Substantia nigra (tissue), 51 donors: ENCODE measurements at places on chromosomes 12 and 14.

GRCh38 chr12:111687255-111687654, 1.4 kb downstream of the ACAD10 start:
- no peak for DNase-seq

DNA sequence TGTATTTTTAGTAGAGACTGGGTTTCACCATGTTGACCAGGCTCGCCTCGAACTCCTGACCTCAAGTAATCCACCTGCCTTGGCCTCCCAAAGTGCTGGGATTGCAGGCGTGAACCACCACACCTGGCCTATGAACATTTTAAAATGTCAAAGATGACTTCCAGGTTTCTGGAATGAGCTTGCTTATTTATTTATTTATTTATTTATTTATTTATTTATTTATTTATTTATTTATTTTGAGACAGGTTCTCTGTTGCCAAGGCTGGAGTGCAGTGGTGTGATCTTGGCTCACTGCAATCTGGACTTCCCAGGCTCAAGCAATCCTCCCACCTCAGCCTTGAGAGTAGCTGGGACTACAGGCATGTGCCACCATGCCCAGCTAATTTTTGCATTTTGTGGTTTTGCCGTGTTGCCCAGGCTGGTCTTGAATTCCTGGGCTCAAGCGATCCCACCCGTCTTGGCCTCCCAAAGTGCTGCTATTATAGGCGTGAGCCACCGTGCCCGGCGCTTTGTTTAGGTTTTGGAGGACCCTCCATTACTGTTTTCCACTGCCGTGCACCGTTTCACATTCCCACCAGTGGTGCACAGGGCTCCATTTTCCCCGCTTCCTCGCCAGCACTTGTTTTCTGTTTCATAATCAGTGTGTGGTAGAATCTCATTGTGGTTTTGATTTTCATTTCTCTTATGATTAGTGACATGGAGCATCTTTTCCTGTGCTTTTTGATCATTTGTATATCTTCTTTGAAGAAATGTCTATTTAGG, 6.4 kb upstream of the CFAP251 start:
- DNase-seq, result no peak

DNA sequence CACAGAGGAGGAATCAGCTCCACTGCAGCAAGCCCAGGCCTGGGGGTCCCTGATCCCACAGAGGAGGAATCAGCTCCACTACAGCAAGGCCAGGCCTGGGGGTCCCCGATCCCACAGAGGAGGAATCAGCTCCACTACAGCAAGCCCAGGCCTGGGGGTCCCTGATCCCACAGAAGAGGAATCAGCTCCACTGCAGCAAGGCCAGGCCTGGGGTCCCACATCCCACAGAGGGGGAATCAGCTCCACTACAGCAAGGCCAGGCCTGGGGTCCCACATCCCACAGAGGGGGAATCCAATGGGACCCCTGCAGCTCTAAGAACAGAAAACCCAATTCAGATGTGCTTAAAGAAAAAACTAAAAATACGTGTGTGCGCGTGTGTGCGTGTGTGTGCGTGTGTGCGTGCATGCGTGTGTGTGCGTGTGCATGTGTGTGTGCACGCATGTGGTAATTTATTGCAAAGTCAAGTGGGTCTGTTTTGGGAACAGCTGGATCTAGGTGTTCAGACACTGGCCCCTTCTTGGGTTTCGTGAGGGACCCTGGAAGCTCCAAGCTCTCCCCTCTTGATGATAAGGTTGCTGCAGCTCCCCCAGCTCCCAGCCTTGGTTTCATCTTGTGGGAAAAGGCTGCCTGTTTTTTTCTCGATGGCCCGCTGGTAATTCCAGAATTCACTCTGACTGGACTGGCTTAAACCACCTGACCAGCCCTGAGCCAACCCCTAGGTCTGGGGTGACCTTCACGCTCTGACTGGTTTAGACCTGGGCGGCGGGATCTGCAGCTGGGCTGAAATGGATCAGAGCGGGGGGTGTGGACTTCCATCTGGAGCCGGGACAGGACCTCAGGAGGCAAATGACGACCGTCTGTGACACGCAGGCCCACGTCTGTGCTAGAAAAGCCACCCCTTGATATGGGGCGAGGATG, 47.1 kb downstream of the GALNT9 start:
- no peak for DNase-seq

DNA sequence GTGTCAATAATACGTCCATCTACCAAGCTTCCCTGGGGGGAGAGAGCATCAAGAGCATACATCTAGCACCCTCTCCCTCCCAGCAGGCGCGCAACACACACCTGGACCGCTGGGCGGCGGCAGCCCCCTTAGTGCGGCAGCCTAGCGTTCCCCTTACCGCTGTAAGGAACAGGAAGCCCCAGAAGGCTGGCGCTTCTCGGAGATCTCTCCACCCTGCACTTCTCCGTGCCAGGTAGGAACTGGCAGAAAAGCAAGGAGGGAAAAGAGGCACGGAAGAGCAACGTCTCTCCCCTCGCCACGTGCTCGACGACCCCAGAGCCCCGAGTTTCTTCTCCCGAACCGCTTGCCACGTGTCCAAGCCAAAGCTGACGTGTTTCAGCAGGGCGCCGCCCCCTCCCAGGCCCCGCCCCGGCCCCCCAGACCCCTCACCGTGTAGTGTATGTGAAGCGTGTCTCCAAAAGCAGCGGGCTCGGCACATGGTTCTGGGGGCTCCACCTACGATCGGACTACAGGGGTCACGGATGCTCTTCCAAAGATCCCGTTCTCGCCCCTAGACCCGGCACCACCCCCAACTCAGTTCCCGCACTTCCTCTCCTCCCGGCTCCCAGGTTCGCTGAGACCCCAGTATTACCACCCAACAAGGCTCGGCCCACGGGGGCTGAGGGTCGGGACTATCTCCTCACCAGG, 532 bp downstream of the FKBP11 start:
- DNase-seq, result no peak

DNA sequence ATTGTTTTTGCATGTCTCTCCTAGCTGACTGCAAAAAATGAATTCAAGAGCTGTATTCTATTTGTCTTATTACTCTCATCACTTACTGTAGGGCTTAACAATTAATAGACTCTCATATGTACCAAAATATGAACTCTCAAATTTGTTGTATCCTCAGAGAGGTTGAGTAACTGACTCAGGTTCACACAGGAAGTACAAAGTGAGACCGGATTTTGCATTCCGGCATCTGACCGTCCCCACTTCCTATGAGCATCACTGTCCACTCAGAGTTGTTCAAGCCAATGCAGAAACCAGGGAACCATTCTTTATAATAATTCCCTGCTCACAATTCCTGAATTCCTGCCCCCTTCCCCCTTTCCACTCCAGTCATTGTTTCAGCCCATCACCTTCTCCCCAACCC, 113.3 kb upstream of the AMIGO2 start:
- DNase-seq, result no peak

GRCh38 chr12:51536159-51536558, 54.9 kb upstream of the SCN8A start:
- DNase-seq, result no peak

GRCh38 chr14:92463141-92463540, 50.4 kb upstream of the RIN3 start:
- no peak for DNase-seq

GRCh38 chr12:47509398-47509851, 196.4 kb downstream of the RPAP3 start:
- DNase-seq, result no peak

GRCh38 chr12:14828892-14829291, 14.4 kb downstream of the ART4 start:
- no peak for DNase-seq

GRCh38 chr12:71760471-71760870, 5.8 kb downstream of the RAB21 start:
- no peak for DNase-seq
